Activated CD4-positive, CD25-positive, alpha-beta regulatory T cell treated with anti-CD3 and anti-CD28 coated beads, Interleukin-2, amount 50 U/mL, for 16 hours (primary cell): ENCODE measurements at places on chromosomes 12 and 14.

- peak; percentile 34 for DNase-seq
Measured at GRCh38 chr12:66860752-66861750, 182.2 kb upstream of the GRIP1 start.

- no peak for DNase-seq
Measured at GRCh38 chr12:3929875-3930615, 56.8 kb upstream of the PARP11 start.

GRCh38 chr12:93594766-93595311 lies 22.4 kb downstream of the SOCS2 start:
- DNase-seq: no peak

DNA sequence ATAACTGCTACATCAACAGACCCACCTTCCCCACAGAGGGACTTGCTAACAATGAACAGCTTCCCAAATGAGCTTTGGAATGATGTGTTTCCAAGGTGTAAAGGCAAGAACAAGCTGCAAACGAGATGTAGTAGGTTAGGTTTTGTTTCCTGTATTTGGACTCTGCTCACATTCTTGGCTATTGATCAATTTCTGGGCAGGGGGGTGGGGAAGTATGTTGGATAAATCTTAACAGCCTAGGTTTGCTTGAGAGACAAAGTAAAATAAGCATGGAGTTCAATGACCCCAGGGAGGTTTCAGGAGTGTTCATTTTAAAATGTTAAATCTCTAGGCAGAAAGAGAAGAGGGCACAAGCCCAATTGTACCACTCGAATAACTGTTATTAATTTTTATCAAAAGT lies 146.6 kb downstream of the DPY19L2 start:
- DNase-seq: no peak

GRCh38 chr12:106582249-106582591 lies 584 bp upstream of the RFX4 start:
- DNase-seq: no peak

DNA sequence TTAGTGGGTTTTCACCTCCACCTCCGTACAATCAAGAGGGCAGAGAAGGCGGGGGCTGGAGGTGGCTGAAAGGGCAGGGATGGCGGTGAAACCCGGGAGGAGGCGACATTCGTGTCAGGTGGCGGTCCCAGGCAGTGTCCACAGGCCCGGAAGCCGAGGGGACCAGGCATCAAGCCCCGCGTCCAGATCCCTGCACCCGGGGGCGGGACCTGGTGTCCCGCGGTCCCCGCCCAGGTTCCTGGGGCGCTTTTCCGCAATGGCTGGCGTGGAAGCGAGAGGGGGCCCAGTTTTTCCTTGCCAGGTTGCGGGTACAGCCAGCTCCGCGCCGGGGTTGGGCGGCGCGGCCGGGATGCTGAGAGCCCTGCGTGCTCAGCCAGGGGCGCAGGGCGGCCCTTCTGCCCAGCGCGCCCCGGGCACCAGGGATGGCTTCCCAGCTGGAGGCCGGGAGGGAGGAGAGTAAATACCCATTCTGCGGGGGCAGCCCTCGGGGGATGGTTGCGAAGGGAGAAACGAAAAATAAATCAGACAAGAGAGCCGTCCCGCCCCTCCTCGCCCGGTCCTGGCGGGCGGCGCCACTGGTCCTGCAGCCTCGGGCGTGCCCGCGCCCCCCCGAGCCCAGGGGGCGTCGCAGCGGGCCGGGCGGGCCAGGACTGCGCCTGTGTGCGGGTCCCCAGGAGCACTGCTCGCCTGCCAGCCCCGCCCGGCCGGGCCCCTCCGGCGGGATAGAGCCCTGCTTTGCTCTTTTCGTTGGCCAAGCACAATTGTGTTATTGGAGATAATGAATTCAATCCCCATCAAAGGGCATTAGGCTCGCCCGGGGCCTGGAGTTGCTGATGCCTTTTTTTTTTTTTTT lies 11.5 kb downstream of the FOXA1 start:
- no peak for DNase-seq

- no peak for DNase-seq
Measured at GRCh38 chr12:22792138-22792537, 167.2 kb downstream of the ETNK1 start.

DNA sequence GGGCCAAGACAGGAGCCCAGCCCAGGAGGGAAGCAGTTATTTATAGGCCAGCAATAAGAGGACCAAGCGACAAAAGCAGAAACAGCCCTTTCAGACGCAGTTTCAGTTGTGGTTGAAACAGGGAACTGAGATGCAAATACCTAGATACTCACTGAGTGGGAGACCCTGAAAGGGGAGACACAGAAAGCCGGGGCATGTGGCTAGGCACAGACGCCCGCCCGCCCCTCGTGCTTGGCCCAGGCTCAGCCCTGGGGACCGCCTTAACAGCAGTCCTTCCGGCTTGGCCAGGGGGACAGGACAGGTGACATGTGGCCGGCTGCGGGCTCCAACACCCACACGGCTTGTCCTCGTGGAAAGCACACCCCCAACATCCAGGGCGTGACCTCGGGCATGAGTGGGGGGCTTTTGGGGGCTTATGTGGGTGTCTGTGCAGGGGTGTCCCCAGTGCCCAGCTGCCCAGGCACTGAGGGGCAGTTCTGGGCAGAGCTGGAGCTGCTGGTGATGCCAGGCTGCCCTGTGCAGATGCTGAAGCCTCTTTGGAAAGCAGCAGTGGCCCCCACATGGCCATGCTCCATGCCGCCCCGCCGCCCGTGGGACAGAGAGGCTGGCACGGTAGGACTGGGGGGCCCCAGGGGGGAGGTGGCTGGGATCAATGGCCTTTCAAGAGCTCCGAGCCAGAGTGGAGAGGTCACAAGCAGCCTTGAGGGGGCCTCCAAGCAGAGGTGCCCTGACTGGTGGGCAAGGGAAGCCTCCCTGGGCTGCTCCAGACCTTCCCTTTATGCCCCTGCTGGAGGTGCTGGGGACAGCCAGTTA lies 2.1 kb downstream of the PLD4 start:
- no peak for DNase-seq

DNA sequence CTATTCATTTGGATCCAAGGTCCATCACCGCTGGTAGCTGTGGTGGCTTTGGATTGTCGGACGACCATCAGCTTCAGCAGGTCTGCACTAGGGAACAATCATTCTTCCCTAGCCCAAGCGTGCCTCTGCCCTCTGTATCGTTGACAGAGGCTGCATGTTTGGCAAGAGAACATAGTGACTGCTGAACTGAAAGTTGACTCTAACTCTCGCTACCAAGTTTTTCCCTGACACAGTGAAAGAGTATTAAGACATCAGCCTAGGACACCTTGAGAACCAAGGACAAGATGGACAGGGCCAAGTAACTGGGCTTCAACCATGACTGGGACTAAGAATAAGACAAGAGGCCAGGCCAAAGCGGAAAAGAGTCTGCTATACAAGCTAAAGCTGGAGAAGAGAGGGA lies 26.3 kb downstream of the TSHR start:
- no peak for DNase-seq

GRCh38 chr14:59278111-59278510 lies 89.6 kb downstream of the DAAM1 start:
- no peak for DNase-seq

DNA sequence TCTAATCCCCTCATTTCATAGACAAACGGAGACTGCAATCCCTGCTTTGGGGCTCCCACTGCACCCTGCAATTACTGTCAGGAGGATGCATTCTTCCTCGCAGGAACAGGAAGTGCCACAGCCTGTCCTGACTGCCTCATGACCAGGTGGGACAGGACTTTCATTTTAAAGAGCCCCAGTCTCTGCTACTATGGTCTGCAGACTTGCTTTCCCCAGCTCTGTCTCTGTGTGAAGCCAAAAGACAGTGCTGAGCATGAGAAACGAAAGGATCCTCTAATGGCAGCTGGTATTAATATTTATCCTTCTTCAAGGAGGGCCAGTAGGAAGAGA lies 60.0 kb upstream of the PNMA1 start:
- DNase-seq: no peak

DNA sequence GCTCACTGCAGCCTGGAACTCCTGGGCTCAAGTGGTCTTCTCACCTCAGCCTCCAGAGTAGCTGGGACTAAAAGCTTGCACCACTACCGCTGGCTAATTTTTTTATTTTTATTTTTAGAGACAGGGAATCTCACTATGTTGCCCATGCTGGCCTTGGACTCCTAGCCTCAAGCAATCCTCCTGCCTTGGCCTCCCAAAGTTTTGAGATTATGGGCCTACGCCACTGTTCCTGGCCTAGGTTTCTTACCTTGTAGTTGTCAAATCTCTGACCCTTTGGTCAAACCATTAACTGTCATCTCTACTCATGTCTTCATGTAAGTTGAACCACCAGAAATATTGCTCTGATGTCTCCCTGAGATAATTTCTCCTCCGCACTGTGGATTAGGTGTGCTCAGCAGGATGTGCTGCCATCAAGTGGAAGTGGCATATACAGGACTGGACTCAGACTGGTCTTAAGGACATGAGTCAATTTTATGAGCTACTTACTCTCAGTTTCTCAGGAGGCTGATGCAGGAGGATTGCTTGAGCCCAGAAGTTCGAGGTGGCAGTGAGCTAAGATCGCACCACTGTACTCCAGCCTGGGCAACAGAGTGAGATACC lies 28.5 kb downstream of the ACTR6 start:
- DNase-seq: no peak

DNA sequence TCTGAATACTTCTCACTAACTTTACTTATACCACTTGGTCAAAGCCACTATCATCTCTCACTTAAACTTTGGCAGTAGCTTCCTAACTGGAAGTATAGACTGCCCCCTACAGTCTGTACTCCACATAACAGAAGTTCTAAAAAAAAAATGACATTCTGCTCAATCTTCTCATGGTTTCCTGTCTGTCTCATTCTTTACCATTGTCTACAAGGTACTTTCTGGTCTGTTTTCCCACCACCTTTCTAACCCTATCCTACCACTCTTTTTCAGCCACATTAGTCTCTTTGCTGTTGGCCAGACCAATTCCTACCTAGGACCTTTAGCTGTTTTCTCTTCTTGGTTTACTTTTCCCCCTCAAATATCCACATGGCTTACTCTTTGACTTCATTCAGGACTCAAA lies 14.7 kb downstream of the CPSF6 start:
- no peak for DNase-seq

DNA sequence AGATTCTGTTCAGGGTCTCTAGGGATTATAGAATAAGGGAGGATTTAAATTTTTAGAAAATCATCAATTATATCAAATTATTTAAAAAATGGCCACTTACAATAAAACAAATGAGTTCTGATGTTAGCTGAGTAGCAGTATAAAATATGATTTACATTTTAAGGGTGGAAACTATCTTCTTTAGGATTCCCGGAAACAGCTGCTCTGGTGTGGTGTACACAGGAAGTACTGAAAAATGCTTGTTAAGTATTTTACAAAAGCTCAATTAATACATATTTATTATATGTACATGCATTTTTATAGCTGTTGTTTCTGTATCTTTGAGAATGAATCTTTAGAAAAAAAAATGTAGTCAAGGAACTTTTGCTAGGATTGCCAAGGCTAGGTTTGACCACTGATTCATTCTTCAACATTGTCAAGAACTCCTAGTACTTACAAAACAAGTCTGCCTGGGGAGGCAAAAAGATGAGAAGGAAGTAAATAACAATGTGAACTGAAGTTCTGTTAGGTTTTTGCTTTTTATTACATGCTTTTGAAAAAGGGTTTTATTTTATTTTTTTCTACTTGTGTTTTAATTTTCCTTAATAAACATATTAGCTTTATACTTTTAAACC lies 48.0 kb downstream of the ARF6 start:
- DNase-seq: no peak

DNA sequence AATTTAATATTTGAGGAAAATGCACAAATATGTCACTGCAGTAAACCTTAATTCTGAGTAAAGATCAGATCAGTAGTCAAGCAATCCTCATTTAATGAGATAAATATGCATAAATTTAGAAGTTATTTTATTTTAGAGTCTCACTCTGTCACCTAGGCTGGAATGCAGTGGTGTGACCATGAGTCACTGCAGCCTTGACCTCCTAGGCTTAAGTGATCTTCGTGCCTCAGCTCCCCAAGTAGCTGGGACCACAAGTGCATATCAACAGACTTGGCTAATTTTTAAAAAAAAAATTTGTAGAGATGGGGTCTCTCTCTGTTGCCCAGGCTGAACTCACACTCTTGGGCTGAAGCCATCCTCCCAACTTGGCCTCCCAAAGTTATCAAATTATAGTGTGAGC lies 41.3 kb downstream of the LMO3 start:
- DNase-seq: no peak

- no peak for DNase-seq
Measured at GRCh38 chr12:46553266-46553665, 180.7 kb upstream of the SLC38A2 start.

DNA sequence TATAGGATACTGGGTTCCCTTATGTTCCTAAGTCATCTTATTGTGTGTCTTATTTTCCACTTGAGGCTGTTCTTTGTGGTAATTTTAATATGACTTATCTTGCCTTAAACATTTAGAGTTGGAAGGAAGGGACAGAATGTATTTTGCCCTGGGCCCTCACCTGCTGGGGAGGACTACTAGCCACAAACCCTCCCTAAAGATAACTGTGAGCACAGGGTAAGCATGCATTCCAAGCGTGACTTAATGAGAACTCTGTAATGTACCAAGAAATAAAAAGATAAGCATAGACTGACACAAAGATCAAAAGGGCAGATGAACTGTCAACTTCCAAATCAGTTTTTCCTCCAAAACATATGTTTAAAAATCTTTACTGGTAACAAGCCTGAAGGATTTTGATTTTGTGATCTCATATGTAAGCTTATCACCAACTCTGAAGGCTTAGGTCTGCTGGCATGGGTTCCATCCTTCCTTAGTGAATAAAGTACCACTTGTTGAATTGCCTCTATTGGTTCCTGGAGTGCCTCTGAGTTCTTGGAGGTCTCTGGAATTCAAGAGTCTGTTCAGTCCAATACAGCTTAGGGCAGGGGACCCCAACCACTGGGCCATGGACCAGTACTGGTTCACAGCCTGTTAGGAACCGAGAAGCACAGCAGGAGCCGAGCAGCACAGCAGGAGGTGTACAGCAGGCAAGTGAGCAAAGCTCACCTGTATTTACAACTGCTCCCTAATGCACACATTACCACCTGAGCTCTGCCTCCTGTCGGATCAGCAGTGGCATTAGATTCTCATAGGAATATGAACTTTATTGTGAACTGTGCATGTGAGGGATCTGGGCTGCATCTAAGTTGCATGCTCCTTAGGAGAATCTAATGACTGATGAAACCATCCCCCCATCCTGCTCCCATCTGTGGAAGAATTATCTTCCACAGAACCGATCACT lies 29.8 kb upstream of the NFYB start:
- no peak for DNase-seq

GRCh38 chr14:67413806-67414769 lies 2.1 kb upstream of the PLEK2 start:
- DNase-seq: no peak

- no peak for DNase-seq
Measured at GRCh38 chr12:10540776-10541205, 35.1 kb downstream of the EIF2S3B start.

- no peak for DNase-seq
Measured at GRCh38 chr12:62618930-62619329, 152.3 kb downstream of the MON2 start.

GRCh38 chr12:31849090-31849687 lies 110.0 kb upstream of the RESF1 start:
- no peak for DNase-seq

DNA sequence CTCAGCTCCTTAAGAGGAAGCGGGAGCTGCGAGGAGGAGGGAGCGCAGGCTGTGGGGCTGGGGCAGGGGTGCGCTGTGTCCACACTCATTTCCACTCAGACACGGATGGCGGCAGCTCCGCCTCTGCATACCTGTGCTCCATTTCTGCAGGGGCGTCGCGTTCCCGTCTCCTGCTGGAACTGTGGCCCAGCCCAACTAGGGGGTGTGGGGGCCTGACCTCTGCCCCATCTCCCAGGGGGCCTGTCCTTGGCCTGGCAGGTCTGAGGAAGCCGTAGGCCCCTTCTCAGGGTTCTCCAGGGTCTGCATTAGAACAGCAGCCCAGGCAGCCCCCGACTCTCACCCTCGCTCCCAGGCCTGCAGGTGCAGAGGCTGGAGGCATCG lies 31.2 kb downstream of the FBRSL1 start:
- no peak for DNase-seq
